GOT3 (cell line): ENCODE measurements at places on chromosomes 7 and 10.

DNA sequence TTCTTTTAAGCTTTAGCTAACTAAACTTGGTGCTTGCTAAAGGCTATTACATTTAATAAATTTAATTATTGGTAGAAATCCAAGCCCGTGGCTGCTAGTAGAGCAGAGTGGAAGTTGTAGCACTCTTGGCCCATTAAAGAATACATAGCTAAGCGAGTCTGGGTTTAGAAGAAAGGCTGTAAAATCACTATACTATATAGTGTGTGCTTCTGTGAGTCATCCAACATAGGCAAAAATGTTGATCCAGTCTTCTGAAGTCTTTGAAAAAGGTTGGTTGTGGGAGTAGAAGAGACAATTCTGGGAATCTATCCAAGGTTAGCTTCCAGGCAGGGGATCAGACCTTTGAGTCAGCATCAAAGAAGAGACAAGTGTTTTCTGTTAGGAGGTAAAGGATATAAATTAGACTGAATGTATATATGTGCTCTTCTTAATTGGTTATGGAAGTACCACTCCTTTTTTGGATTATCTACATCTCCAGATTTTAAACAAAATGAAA is 664.2 kb downstream of the NXPH1 start:
- no peak for DNase-seq

- DNase-seq, result no peak
Measured at GRCh38 chr7:7596176-7596575, 29.5 kb downstream of the MIOS start.

- no peak for DNase-seq
Measured at GRCh38 chr7:132475669-132476116, 100.6 kb downstream of the PLXNA4 start.

- no peak for DNase-seq
Measured at GRCh38 chr10:69572159-69573055, 815 bp downstream of the NEUROG3 start.

- DNase-seq, result no peak
Measured at GRCh38 chr7:123771256-123771655, 22.5 kb upstream of the WASL start.

DNA sequence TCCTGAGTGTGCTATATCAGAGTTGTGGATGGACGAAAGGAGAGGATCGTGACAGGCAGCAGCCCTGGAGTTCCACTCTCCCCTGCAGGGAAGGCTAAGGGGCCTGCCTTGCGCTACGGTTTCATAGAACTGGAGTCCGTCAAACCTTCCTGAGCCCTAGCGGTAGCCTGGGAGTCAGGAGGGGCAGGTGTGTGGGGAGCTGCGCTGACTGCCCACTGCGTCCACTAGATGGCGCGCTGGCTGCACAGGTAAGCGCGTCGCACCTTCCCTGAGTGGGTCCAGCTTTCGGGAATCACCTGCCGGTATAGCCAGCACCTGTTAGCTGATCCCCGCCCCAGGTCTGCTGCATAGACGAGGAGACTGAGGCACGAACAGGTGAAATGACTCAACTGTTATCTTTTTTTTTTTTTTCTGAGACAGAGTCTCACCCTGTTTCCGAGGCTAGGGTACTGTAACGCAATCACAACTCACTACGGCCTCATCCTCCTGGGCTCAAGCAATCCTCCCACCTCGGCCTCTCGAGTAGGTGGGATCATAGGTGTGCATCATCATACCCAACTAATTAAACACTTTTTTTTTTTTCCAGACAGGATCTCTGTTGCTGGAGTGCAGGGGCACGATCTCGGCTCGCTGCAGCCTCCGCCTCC is 20.2 kb upstream of the BAIAP2L1 start:
- DNase-seq, result no peak

- DNase-seq, result no peak
Measured at GRCh38 chr7:112770051-112770450, 20.1 kb downstream of the TMEM168 start.

GRCh38 chr7:22430457-22430856 is 69.5 kb downstream of the STEAP1B start:
- DNase-seq, result no peak

GRCh38 chr10:87064651-87065050 is 30.0 kb downstream of the GLUD1 start:
- no peak for DNase-seq

- no peak for DNase-seq
Measured at GRCh38 chr7:131026297-131027000, 292.4 kb upstream of the KLF14 start.

GRCh38 chr7:1052031-1052818 is 7.9 kb downstream of the GPR146 start:
- DNase-seq, result no peak

- DNase-seq, result no peak
Measured at GRCh38 chr10:72846238-72846637, 47.3 kb upstream of the OIT3 start.

- DNase-seq, result no peak
Measured at GRCh38 chr7:123797673-123798531, 47.1 kb upstream of the HYAL4 start.

- no peak for DNase-seq
Measured at GRCh38 chr7:103011650-103012049, 62.9 kb downstream of the FBXL13 start.

DNA sequence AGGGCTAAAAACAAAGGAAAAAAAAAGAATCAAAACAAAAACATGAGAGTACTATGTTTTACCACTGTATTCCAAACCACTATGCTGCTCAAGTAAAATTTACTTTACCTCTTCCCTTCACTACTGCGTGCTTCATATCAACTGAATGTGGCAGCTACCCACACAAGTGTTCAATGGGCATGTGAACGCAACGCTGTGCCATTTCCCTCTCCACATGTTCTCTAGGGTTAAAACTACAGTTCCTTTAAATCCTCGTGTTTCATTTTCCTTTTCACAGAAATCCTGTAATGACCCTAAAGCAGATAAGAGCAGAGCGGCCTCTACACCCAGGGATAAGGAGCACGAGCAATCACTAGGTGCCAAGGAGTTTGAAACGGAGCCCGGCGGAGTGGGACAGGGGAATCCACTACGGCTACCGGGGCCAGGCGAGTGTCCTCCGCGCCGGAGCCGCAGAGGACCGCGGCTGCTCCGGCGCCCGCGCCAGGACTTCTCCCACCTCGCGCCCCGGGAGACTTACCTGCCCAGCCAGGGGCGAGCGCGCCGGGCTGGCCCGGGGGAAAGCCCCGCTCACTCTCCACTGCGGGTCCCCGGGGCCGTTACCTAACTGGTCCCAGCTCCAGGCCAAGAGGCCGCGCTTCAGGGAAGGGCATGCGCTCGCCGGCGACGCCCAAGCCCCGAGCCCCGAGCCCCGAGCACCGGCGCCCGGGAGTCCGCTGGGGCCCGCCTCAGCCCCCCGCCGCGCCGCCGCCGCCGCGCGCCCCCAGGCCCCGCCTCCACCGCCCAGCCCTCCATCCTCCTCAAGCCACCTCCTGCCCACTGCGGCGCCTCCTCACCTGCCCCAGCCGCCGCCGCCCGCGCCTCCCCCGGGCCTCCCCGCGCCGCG is 711 bp downstream of the NAMPT start:
- no peak for DNase-seq

DNA sequence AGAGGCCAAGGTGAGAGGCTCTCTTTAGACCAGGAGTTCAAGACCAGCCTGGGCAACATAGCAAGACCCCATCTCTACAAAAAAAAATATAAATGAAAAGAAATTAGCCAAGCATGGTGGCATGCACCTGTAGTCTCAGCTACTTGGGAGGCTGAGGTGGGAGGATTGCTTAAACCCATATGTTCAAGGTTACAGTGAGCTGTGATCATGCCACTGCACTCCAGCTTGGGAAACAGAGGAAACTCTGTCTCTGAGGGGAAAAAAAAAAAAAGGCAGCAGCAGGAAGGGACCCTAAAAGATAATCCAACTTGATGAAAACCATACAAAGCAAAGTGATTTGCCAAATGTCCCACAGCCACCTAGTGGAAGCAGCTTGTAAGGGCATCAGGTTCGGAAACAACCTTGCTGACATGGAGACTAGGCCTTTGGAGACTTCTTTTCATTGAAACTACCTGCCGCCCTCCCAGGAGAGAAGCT is 15.6 kb upstream of the PBLD start:
- DNase-seq, result no peak

GRCh38 chr7:100674411-100675104 is 1.0 kb downstream of the GNB2 start:
- DNase-seq, result no peak
